H1 (cell line): ENCODE measurements at places on chromosomes 2 and 18.

DNA sequence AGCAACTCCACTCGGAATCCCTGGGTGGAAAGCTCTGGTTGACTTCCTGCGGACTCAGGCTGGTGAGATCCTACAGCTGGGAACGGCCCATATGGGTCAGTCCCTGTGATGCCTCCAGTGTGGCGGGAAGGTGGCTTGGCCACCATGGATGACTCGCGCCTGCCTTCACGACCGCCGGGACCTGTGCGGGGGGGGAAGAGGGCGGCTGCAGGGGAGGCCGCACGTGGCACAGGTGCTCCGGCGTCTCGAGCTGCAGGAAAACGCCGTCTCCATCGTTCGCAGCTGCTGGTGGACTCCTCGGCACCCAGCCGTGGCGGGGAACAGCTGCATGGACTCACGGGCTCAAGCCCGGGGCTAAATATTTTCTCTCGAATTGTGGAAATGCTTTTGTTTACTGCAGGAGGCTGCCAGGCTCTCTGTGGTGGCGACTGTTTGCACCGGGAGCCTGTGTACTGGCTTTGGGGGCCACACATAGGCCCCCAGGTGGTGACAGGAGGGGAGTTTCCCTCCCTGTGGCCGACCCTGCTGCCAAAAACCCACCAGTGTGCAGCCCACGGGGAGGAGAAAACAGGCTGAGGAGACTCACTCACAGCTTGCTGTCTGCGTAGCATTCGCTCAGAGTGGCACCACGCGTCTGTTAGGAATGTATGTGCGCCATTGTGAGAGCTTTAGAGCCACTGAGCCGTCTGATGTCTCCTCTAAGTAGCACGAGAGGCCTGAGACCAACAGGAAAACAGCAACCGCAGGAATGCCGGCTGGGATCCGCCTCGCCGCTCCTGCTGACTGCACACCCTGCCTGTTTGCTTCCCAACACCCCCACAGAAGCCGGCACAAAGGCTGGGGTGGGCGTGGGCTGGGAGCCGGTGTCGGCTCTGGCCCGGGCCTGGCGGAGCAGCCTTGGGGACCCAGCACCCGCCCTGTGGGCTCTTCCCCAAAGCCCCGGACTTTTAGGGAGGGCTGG lies 89.2 kb downstream of the NFATC1 start:
- no peak for DNase-seq

DNA sequence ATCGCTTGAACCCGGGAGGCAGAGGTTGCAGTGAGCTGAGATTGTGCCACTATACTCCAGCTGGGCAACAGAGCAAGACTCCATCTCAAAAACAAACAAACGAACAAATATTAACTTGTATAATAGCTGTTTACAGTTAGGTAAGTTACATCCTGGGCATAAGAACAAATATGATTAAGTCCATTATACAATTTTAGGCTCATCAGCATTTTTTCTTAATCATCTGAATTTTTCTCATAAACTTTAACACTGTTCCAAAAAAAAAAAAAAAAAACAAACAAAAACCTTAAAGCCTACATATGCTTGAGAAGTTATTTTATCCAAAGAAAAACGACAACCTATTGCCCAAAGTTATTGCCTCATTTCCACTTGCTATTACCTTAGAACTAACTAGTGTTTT lies 1042.5 kb downstream of the DPP10 start:
- DNase-seq = no peak

- DNase-seq = no peak
These were observed 12.0 kb upstream of the CRIM1 start for GRCh38 chr2:36343606-36344005.

- DNase-seq = no peak
These were observed 27.7 kb upstream of the AP1S3 start for GRCh38 chr2:223865124-223865523.

- no peak for DNase-seq
These were observed 12.3 kb upstream of the GPR17 start for GRCh38 chr2:127633556-127634065.

DNA sequence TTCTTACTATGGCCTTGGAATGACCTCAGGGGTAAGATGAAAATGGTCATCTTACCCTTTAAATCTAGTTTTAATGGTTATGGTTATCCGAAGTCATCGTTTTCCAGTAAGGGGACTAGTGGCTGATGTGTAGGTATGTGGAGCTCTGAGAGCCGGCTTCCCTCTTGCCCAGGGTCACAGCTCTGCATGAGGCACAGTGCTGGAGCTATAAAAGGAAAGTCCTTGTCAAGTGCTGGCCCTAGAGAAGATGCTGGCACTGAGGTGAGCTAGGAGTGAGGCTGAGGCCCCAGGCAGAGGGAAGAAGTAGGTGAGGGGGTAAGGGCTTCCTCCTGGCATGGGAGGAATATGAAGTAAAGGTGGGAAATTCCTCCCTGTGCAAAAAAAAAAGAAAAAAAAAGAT lies 35.0 kb downstream of the SMARCAL1 start:
- DNase-seq = no peak

GRCh38 chr2:69111076-69111475 lies 98.1 kb downstream of the ANTXR1 start:
- no peak for DNase-seq
